Omental fat pad (tissue), 4 donors: ENCODE measurements at places on chromosomes 12 and 14.

DNA sequence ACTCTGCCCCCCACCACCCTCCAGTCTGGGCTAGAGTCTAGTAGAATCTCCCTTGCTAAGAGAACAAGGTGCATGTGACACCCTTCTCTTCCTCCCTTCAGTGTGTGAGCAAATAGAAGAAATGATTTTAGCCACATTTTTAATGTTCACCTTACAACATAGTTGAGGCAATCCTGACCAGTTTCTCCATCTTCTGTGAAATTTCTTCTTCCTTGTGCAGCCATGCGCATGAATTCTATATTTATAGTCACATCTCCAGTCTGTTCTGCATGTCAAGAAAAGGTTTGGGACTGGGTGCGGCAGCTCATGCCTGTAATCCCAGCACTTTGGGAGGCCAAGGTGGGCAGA lies 9.5 kb upstream of the LTA4H start:
- no peak for DNase-seq

- no peak for DNase-seq
These were observed 926.8 kb downstream of the BCL11B start for GRCh38 chr14:98345161-98345560.

- no peak for DNase-seq
These were observed 404.4 kb upstream of the PDE3A start for GRCh38 chr12:19963972-19964371.

DNA sequence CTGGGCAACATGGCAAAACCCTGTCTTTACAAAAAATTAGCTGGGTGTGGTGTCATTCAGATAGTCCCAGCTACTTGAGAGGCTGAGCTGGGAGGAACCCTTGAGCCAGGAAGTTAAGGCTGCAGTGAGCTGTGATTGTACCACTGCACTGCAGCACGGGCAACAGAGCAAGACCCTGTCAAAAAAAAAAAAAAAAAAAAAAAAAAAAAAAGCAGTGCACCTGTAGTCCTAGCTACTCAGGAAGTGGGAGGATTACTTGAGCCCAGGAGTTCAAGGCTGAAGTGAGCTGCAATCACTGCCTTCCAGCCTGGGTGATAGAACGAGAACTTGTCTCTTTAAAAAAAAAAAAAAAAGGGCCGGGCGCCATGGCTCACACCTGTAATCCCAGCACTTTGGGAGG lies 5.6 kb downstream of the REM2 start:
- no peak for DNase-seq

DNA sequence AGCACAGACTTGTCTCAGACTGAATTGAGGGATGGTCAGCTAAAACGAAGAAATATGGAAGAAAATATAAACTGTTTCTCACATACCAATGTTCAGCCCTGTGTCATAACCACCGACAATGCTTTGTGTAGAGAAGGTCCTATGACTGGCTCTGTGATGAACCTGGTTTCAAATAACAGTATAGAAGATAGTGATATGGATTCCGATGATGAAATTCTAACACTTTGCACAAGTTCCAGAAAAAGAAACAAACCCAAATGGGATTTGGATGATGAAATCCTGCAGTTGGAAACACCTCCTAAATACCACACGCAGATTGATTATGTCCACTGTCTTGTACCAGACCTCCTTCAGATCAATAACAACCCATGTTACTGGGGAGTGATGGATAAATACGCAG lies 7.9 kb upstream of the MAPK1IP1L start:
- DNase-seq: no peak

DNA sequence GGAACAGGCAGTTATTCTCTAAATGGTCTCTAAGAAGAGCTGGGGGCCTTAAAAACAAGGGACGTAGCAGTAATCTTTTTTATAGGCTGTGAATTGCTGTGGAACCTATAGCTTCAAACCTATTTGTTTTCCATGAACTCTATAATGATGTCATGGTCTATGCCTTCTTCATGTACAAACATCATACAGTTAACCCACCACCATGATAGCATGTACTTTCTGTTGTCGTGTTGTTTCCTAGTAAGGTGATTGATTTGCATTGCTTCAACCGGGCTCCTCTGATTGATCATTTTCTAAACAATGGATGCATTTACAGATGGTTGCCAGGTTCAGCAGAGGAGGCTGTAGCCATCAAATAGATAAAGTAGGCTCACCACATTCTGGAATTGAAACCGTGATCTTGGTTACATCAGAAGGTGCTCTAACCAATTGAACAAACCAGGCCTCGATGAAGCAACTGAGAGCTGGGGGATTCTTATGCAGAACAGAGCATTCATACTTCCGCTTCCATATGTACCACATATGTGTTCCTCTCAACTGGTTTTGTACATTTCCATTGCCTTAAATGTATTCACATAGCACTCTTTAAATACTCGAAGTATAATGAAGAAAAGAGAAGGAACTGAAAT lies 25.6 kb upstream of the PCNX1 start:
- no peak for DNase-seq

DNA sequence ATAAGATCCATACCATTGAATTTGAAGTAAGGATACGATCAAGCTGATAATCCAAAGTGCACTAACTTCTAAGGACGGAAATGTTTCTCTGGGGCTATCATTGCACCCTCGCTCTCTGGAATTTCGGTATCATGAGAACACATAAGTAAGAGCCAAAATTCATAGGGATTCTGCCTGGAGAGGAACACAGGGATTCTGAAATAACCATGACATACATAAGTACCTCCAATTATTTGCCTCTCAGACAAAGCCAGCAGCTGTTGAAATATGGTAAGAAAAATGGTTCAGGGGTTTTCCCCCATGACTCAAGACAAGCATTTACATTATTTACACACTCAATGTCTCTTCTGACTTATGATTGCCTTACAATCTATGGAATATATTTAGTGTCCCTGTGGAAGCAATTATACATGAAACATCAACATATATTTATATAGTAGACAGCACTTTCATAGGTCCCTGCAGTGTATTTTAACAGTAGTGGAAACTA lies 1123.6 kb upstream of the SEL1L start:
- DNase-seq: no peak

GRCh38 chr12:34303091-34303870 lies 281.0 kb downstream of the ALG10 start:
- DNase-seq: no peak

- DNase-seq: no peak
These were observed 7.5 kb upstream of the AQP2 start for GRCh38 chr12:49942921-49943624.

DNA sequence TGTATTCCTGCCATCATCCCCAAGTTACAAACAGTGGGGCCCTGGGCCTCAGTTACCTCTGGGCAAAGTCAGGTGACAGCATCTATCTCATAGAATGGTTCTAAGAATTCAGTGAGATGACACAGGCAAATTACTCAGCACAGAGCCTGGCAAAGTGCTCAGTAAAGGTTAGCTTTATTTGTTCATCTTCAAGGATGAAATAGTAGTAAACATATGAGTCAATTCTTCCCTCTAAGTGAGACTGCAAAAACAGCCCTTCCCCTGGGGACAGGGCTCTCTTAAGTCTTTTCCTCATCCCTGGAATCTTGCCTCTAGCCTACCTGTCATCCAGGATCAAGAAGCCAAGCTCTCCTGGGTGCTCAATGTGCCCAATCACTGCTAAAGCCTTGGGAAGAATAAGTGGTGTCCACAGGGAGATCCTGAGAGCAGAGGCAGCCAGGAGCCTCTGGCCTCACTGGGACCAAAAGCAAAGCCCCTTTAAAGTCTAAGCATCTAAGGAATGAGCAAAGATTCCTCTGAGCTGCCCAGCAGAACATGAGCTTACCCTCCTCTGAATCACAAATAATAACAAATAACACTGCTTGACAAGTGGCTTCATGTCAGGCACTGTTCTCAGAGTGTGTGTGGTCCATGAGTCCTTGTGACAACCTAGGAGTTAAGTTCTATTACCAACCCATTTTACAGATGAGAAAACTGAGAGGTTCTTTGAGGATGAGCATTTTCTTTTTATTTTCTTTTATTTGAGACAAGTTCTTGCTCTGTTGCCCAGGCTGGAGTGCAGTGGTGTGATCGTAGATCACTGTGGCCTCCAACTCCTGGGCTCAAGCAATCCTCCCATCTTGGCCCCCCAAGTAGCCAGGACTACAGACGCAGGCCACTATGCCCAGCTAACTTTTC lies 12.1 kb downstream of the NUAK1 start:
- no peak for DNase-seq

GRCh38 chr12:110564471-110564991 lies 18.6 kb downstream of the PPTC7 start:
- no peak for DNase-seq

- DNase-seq: no peak
These were observed 165.1 kb downstream of the MON2 start for GRCh38 chr12:62631471-62632410.

DNA sequence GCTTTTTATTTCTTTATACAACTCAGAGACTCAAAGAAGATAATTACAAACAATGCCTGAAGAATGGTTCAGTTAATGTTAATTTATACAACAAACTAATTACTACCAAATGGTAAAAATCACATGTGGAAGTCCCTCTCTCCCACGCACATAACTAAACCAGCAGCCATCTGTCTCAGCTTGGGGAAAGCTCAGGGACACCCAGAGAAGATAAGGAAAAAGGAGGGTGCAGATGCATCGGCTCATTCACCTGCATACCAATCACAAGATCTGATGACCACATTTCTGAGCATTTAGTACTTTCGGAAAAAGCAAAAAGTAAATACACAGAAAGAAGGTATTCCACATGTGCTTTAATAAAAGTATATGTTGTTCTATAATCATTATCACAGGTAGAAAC lies 136.3 kb downstream of the SOX5 start:
- DNase-seq: no peak

DNA sequence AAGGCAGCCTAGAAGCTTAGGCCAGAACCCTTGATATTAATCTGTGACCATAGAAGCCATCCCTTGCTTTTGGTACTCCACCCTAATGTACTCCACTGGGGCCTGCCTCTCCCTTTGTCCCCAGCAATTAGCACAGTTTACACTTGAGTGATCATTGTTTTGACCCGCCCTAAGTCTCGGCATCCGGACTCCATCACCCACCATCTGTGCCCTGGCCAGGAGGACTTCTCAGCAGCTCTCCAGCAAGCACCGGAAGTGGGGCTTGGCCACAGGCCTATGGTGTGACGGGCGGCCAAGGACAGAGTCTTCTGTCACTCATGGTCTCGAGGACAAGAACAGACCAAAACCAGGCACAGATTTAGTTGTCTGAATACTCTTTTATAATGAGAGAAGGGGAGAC lies 126.5 kb upstream of the NTF3 start:
- DNase-seq: no peak

DNA sequence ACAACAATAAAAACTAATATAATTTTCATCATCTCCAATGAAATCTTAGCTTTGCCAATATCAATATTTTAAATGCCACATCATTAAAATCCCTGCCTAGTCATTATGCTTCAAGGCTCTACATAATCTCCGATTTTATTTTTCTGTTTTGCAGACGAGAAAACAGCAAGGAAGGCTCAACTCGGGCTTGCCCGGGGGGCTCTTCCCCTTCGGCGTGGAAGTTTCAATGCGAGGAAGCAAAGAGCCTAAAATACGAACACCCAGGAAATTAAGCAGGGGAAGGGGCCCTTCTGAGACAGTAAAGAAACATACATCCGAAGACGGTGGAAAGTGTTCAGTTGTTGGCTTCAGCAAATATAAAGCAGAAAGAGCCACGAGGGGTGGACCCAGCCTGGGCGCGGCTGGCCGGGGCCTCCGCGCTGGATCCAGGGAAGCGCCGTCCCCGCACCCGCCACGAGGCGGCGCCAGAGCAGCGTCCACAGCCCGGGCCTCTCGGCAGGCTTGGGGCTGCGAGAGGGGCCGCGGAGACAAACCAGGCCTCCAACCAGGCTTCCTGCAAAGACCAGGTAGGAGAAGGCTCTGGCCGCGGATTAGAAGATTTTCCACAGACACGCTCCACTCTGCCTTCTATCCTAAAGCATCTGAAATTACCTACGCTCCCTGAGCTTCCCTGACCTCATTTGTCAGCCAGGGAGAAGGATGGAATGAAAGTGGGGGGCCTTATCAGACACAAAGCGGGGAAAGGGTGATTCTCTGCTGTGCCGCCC lies 77.2 kb downstream of the SERPINA3 start:
- DNase-seq: peak; percentile 47

GRCh38 chr12:127284870-127285431 lies 982.0 kb upstream of the TMEM132C start:
- DNase-seq: no peak

DNA sequence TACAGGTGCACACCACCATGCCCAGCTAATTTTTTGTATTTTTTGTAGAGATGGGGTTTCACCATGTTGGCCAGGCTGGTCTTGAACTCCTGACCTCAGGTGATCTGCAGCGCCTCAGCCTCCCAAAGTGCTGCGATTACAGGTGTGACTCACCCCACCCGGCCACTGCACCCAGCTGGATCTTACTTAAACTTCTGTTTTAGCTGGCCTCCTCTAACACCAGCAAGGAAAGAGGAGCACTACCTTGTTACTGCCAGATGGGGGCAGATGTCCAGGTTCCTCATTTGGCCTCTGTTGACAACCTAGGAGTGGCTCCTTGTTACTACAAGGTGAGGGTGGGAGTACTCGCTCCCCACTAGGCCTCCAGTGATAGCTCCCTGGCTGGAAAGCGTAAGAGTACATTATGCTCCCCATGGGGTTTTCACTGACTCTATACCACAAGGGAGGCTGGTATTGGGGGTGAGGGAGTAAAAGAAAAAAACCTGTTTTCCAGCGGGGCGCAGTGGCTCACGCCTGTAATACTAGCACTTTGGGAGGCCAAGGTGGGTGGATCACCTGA lies 13.2 kb upstream of the ARF6 start:
- DNase-seq: no peak

GRCh38 chr12:47188576-47189441 lies 109.0 kb upstream of the AMIGO2 start:
- no peak for DNase-seq

GRCh38 chr12:9163392-9163791 lies 44.8 kb downstream of the PZP start:
- DNase-seq: no peak

GRCh38 chr14:105841022-105842009 lies 314.9 kb downstream of the TMEM121 start:
- no peak for DNase-seq

- no peak for DNase-seq
These were observed 725.5 kb upstream of the FLRT2 start for GRCh38 chr14:84804468-84804867.

- DNase-seq: no peak
These were observed 83.4 kb upstream of the NTF3 start for GRCh38 chr12:5348491-5348890.

DNA sequence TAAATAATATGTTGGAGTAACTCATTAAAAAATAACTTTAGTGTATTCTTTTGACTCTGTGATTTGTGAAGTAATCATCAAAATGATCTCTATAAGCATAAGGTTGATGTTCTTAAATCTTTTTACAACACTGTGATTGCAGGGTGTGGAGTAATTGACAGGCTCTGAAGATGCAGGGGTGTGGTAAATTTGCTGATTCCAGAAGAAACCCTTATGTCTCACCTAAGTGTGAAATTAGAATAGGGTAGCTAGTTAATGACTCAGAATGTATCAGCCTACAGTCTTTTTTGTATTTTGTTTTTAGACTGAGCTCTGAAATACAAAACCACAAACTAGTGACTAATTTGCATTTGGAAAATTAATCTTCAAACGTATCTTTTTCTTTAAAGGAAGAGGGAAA lies 5.9 kb downstream of the PRPF39 start:
- no peak for DNase-seq
